ENCODE measurements at places on chromosomes 12 and 14.

- DNase-seq: no peak
Observed at GRCh38 chr14:80491131-80491530, 279.8 kb upstream of the DIO2 start.

DNA sequence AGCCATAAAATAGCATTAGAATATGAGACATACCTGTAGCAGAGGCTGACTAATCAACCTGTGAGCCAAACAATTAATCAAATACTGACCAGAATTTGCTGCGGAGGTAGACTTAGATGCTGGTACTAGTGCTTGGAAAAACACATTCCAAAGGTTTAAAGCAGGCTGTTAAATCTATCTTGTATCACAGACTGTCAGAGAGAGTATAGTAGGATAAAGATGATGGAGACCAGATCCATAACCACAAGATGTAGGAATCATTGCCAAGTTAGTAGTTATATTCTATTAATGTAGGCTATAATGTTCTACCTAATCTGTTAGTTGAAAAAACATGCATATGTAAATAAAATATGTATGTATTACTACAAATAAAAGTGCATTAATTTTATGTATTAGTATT is 726.2 kb downstream of the SLC6A15 start:
- no peak for DNase-seq

GRCh38 chr12:124457287-124458219 is 109.9 kb downstream of the NCOR2 start:
- DNase-seq: peak; percentile 48

- no peak for DNase-seq
Observed at GRCh38 chr12:17357396-17357795, 732.6 kb downstream of the RERGL start.

GRCh38 chr14:57725399-57726077 is 140.4 kb downstream of the SLC35F4 start:
- no peak for DNase-seq

DNA sequence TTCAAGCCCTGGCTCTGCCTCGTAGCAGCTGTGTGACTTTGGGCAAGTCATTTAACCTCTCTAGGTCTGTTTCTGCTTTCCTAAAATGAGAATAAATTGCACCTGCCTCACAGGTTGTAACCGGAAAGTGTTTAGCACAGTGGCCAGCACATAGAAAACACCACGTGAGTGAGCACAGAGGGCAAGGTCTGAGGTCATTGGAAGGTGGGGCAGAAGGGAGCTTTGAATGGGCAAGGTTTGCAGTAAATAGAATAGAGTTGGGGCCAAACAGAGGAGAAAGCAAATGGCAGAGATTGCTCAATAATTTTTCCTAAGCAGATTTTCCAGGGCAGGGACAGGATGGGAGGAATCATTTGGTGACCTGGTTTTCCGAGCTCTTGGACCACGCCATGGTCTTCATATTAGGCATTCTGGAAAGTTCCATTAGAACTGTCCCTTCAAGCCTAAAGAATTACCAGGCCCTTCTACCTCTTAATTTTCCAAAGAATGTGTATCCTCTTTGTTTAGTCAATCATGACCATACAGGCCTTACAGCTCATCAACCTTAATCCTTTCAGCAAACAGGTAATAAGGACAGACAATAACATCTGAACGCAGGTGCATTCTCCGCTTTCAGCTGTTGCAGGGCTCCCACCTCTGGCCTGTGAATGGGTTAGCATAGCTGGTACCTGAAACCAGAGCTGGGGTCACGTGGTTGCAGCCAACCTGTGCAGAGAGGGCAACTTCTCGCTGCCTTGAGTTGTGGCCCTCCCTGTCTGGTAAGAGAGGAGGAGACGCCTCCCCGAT is 53.8 kb downstream of the VWF start:
- no peak for DNase-seq

DNA sequence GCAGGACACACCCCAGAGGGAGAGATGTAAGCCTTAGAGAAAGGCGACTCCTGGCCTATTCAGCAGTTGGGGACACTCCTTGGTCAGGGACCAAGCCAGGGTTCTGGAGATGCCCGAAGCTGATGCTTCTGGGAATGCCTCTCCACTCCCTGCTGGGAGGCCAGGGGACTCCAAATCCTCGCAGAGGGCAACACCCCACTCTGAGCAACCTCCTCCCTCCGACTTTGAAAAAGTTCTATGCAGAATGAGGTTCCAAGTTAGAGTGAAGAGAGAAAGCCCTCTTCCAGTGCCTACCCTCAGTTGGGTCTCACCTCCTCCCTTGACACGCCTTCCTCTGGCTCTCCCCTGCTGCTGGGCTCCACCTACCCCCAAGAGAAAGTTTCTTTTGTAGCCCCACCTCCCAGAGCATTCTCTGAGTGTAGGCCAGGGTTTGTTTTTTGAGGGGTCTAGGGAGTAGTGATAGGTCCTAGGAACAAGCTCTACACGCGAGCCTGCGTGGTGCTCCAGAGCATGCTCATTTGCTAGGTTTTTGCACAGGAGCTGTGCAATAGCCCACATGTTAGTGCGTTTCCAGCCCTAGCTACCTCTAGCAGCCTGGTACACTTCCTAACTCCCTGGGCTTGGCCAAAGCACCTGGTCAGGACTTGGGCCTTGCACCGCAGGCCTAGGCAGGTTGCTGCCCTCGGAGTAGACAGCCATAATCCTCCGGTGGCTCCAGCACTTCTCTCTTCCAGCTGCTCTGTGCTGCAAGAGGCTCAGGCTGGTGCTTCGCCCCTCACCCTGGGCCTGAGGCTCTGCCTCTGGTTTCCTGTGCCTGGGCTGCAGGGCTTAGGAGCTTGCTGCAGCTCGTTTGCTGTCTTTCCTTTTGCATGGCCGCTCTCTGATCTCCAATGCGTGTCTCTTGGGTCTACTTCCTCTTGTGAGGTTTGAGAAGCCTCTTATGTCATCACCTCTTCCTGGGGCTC is 590 bp upstream of the CEBPE start:
- DNase-seq: no peak

- no peak for DNase-seq
Observed at GRCh38 chr12:102423462-102423861, 56.9 kb downstream of the IGF1 start.

GRCh38 chr14:88500611-88501010 is 54.2 kb downstream of the PTPN21 start:
- no peak for DNase-seq

DNA sequence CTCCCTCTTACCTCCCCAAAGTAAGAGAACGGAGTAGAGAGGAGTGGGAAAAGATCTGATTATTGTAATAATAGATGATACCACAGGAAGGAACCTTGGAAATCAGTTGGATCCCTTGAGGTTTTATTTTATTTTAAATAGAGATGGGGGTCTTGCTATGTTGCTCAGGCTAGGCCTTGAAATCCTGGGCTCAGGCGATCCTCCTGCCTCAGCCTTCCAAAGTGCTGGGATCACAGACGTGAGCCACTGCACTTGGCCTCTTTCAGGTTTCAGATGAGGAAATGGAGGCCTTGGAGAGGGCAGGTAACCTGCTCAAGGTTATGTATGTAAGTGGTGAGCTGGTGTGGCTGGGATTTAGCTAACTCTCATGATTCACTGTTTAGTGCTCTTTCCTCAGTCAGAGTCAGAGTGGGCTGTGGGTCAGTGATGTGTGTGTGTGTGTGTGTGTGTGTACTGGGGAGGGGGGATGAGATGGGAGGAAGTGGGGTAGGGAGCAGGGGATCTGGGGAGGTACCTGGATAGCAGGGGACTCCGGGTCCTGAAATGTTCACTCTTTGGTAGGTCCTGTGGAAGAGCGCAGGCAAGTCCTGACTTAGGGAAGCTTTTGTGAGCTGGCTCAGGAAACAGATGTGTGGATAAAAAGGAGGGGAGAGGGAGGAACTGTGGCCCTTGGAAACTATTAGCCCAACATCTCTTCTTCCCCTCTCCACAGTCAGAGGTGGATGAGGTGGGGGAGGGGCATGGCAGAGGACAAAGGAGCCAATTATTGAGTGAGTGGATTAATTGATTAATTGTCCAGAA is 4.7 kb upstream of the CISTR start:
- DNase-seq: no peak

DNA sequence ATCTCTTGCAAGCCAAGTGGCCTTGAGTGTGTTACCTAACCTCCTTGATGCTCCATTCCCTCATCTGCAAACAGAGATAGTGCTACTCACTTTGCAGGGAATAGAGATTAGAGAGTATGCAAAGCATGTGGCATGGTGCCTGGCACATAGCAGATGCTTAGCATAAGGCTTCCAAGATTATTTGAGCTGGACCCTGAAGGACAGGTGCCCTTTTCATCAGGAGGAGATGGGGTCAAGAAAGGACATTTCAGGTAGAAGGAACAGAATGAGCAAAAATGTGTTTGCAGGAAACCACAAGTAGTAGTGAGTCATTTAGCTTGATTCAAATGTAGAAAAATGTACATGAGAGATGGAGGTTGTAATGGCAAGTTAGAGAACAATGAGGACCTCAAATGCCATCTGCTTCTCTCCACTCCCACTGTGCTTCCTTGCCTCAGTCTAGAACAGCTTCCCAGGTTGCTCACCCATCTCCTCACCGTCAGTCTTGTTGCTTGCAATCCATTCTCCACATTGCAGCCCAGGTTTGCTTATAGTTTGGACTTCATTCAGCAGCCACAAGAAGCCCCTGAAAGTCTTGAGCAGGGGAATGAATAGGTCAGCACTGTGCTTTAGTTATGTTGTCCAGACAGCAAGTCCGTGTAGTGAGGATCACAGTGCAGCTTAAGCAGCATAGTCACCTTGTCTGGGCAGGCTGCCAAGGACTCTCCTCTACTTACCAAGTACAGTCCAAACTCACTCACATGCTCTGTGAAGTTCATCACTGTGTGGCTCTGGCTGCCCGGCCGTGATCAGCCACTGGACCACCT is 536.3 kb upstream of the CCDC196 start:
- peak; percentile 28 for DNase-seq

- DNase-seq: no peak
Observed at GRCh38 chr12:32369202-32369601, 30.2 kb upstream of the FGD4 start.

GRCh38 chr14:51092965-51093364 is 1.9 kb downstream of the TRIM9 start:
- DNase-seq: no peak

GRCh38 chr14:22432348-22432976 is 156.6 kb downstream of the DAD1 start:
- no peak for DNase-seq

GRCh38 chr12:69875416-69875935 is 50.4 kb downstream of the MYRFL start:
- DNase-seq: no peak
